ENCODE measurements at places on chromosomes 11 and 22.
A peak's percentile ranks its signal among the peaks of the same experiment; 100 is the strongest.

DNA sequence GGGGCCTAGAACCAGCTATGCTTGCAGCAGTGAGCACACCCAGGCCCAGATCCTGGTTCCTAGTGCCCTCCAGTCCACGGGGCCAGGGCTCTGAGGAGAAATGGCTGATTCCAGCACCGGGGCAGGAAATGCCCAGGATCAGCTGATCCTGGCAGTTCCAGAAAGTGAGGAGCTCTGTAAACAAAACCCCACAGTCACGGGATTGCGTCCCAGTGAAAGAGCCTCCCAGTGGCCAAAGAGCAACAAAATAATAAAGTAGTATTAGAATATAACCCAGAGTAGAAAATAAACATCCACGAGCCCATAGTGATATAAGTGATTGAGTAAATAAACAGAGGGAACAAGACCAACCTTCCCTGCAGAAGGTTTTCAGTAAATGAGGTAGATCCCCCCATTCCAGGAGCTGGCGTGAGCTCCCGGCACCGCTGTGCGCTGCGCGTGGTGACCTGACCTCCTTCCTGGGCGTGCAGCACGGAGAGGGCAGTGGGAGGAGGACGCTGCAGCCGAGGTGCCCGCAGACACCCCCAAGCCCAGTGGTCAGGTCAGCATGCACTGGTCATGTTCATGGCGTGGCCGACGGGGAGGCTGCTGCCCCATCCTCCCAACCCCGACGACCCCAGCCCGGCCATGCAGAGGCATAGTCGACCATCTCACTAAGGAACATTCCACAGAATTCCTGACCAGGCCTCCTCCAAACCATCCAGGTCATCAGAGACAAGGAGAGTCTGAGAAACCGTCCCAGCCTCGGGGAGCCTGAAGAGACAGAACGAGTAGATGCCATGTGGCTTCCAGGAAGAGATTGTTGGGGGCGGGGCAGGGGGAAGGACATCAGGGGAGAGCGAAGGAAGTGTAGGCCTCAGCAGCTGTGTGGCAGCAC is 19.8 kb downstream of the PTDSS2 start:
- no peak for DNase-seq

- DNase-seq, result no peak
Measured at GRCh38 chr11:62719302-62719978, 7.8 kb downstream of the HNRNPUL2 start.

GRCh38 chr11:1645357-1645821 is 15.8 kb downstream of the KRTAP5-5 start:
- no peak for DNase-seq

- DNase-seq, result no peak
Measured at GRCh38 chr11:16262645-16262955, 93.7 kb downstream of the SOX6 start.

GRCh38 chr11:125072218-125072960 is 9.3 kb downstream of the SLC37A2 start:
- no peak for DNase-seq

- no peak for DNase-seq
Measured at GRCh38 chr11:3178349-3178748, 13.2 kb upstream of the OSBPL5 start.

DNA sequence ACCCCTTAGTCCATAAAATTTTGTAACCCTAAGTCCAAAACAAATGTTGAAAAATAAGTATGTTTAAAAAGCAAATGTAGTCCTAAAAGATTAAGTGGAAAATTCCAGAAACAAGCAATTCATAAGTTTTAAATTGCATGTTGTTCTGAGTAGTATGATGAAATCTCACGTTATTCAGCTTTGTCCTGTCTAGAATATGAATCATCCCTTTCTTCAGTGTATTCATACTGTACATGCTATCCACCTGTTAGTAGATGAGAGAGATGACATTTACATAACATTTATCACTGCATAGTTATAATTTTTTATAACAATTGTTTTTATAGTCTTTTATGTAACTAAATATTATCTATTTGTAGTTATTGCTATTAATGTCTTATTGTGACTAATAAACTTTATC is 622.3 kb upstream of the CHORDC1 start:
- no peak for DNase-seq

DNA sequence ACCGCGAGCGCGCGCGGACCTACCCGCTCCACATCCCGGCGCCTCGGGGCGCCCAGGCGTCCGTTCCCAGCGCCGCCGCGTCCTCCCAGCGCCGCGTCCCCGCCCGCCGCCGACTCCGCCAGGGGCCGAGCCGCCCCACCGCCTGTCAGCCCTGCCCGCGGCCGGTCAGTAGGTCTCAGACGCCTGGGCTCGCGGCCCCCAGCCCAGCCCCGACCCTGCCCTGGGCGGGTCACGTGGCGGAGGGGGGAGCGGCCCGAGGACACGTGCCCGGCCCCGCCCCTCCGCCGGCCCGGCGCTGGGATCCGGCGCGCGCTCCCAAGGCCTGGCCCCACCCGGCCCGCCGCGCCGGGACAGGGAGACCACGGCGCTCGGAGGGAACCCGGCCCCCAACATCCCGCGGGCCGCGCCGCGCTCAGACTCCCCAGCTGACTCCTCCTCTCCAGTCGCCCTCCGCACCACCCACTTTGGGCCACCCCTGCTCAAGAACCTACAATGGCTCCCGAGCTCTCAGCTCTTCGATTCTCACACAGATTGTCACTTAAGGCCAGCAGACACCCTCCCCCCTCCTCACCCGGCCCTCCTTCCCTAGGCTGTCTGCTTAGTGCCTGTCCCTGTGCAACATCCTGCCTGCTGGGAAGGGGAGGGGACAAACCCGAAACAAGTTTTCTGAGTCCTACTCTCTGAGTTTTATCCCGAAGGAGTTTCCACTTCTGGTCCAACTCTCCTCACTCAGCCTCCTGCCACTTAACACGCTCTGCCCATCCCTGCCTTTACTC is at the start of gene RAB3IL1:
Gene RAB3IL1, minus strand, starts transcription at position 233 of the 776 bp plus-strand sequence. Its CDS starts 199 bp downstream, at position 34.
- peak; percentile 85 for DNase-seq

DNA sequence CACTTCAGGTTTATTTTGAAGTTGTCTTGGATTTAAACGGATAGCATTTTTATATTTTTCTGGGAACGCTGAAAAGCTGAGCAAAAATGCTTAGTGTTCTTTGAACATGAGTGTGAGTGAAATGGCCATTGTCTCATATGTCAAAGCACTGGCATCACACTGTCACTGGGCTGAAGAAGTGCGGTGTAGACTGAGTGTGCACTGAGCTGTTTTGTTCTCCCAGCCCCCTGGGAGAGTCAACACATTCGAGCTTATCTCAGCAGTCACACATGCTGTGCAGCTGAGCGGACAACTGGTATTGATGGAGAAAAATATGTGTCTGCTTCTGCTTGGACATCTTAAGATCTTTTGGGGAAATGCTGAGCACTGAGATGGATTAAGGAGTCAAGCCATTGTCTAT is 90.8 kb downstream of the TECTA start:
- no peak for DNase-seq

All from nephron progenitor cell (in vitro differentiated cells).